HEK293T (cell line): ENCODE measurements at places on chromosomes 3 and 15.

GRCh38 chr15:24627443-24627842 lies 48.1 kb upstream of the NPAP1 start:
- no peak for DNase-seq

GRCh38 chr3:197021231-197021630 lies 8.4 kb downstream of the MELTF start:
- DNase-seq = no peak

DNA sequence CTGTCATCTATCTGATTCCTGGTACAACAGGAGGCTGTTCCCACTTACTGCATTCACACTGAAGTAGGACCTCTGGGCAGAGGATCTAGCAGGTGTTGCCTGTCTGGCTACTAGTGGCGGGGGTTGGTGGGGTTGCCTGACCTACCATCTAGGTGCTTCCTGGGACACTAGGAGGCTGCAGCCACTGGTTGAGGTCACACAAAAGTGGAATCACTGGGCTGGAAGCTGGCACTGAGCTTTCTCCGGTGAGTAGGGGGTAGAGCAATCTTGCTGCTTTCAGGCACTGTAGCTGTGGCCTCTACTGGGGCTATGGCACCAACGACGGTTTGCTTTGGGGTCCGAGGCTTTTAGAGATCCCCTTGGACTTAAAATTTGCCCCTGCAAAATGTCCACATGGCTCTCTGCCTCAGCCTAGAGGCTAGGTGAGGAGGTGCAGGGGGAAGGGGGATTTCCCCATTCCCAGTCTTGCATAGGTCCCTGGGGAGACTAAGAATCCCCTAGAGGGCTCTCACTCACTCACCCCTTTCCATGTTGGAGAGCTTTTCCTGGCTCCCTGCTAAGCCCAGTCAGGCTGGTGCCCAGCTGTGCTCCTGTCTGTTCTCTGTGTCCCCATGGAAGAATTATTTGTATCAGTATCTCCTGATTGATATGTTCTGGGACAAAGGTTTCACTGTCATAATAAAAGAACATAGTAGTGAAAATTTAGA lies 397.7 kb upstream of the EPHA6 start:
- DNase-seq = peak; percentile 6

- no peak for DNase-seq
These were observed 33.2 kb upstream of the NR2C2 start for GRCh38 chr3:14913926-14914778.

DNA sequence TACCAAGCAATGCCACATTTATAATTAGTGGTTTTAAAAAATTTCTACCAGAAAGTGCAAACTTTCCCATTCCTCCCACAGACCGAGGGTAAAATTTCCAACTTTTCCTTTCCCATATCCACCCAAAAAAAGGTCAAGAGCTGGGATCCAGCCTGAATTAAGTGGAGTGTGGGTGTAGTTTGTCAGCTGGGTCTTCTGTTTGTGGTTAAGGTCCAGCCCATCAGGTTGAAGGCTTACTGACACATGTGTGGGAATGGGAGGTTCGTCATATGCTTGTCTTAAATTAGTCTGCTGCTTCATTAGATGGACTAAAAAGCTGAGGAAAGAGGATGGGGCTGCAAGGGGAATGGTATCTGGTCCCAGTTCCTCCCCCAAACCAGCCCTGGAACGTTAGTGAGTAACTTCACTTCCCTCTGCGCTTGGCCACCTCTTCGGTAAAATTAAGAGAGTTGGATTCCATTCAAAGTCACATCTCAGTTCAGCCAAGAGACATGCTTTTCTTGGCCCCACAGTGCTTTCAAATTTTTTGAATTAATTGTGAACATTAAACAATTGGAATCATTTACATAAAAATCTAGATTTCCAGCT lies 59.0 kb upstream of the PLCL2 start:
- no peak for DNase-seq

DNA sequence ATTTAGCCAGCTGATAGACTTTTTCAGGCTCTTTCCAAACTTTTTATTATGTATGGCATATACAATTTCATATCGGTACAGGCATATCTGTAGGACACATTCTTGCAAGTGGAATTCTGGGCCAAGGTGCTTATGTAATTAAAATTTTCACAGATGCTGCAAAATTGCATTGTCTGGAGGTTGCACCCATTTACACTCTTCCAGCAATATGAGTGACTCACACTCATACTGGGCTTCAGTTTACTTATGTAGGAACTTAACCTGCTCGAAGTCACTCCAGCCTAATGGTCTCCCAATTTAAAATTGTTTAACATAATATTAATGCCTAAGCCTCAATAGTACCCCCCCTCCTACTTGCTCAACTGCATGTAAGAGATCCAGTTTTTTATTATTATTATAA lies 11.2 kb upstream of the SEC62 start:
- no peak for DNase-seq

DNA sequence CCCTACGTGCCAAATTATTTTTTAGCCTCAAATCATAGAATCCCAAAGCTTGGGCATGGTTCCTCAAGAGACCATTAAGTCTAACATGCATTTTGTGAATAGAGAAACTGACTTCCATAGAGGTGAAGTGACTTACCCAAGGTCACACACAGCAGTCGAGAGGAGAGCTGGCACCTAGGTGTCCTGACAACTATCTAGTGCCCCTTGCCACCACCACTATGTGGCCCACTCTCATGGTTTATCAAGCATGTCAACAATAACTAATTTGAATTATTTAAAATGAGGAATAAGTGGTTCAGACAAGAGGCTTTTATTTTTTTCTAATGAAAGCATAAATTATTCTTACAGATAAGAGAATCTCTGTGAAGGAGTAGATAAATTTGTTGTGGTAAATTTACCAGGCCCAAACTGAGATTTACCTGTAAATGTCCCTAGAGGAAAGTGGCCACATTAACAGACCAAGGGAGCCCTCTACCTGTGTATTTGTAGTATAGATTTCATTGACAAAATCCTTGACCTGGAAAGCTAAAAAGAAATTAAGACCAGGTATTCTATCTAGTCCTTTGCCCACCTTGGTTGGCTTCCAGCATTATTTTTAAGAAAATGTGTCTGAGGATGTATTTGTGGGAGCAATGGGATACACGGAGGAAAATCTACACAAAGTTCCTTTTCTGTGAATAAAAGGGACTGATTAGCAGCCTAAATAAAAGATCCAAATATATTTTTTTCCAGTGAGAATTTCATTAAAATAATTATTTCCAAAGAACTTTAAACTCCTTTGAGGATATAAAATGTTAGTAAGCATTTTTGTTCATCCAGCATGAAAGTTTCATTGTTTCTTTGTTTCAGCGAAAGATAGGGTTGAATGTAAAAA lies 49.1 kb downstream of the IQCH start:
- peak; percentile 16 for DNase-seq

DNA sequence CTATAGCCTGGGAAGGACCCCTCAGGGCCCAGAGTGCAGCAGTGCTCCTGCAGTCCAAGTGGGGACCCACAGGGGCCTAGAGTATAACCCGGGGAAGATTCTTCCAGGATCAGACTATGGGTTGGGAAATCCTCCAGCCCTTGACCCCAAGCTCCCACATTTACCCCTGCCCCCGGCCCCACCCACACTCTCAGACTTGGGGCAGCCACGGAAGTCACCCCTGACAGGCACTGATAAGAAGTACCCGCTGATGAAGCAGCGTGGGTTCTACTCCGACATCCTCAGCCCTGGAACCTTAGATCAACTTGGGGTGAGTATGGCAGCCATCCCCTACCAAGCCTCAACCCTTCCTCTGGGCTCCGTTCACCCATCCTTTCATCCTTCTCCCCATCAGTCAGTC lies 6.3 kb downstream of the DNAH1 start:
- no peak for DNase-seq

DNA sequence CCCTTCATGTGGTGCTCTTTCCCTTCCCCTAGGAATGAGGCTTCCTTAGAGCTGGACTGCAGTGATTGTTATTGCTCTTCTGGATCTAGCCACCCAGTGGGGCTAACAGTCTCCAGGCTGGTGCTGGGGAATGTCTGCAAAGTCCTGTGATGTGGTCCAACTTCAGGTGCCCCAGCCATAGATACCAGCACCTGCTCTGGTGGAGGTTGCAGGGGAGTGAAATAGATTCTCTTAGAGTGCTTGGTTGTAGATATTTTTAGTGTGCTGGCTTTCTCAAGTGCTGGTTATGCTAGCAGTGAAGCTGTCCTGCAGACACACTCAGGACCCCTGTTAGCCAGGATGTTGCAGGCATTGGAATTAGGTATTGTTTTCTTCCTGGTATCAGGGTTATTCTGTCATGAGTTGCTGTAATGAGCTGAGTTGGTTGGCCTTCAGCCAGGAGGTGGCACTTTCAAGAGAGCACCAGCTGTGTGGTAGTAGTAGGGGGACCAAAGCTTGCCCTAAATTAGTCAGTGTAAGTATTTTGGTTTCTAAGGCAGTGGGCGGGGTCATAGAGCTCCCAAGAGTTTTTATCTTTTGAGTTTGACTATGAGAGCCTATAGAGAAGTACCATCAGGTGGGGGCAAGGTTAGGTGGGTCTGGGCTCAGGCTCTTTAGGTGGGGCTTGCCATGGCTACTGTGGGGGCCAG lies 317.5 kb upstream of the SGO1 start:
- DNase-seq = no peak

DNA sequence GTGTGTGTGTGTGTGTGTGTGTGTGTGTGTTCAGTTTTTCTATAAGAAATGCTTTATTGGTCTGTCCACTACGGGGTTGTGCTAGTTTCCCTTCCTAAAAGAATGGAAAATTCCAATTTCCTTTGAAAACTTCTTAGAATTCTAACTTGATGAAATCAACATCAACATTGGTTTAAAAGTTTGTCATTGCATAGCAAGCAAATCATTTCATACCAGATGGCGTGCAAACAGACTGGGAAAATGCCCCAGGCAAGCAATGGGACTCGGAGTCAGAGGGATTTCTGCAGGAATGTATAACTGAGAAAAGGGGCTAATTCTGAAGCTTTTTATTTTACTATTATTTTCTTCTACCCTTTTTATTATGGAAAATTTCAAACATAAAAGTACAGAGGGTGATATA lies 13.1 kb upstream of the DYNC1LI1 start:
- DNase-seq = no peak

GRCh38 chr3:157436583-157437291 lies at the start of gene PTX3:
Gene PTX3 (plus strand): TSS chr3:157436850. CDS start chr3:157436934, 84 bp downstream.
- DNase-seq = peak; percentile 30

GRCh38 chr3:194756791-194757325 lies 71.2 kb downstream of the FAM43A start:
- no peak for DNase-seq

- no peak for DNase-seq
These were observed 415.0 kb downstream of the NTRK3 start for GRCh38 chr15:87841426-87841998.

DNA sequence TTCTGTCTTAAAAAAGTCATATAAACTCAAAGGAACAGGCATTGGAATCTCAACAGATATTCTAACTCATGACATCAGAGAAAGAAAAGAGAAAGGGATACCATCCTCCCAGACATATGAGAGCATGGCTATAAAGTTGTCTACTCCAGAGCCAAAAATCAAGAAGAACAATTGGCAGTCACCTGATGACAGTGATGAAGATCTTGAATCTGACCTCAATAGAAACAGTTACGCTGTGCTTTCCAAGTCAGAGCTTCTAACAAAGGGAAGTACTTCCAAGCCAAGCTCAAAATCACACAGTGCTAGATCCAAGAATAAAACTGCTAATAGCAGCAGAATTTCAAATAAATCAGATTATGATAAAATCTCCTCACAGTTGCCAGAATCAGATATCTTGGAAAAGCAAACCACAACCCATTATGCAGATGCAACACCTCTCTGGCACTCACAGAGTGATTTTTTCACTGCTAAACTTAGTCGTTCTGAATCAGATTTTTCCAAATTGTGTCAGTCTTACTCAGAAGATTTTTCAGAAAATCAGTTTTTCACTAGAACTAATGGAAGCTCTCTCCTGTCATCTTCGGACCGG lies 35.9 kb downstream of the UNC13C start:
- DNase-seq = no peak

GRCh38 chr15:98734466-98735199 lies 86.3 kb downstream of the IGF1R start:
- DNase-seq = no peak

DNA sequence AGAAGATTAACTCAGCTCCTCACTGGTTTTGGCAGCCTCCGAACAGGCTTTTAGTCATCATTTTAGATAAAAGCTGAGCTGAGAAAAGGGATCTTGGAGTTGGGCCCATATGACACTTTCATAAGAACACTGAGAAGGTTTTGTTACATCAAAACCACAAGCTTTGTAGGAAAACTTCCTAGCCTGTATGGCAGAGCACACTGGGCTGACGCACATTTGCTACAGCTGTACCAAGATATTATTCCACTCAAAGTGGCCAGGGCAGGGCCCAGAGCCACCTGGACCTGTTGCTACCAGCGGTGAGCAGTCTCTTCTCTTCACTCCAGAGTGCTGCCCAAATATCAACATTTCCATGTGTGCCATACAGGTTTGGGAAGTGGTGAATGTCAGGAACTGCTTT lies 160.5 kb upstream of the CCDC54 start:
- DNase-seq = no peak
